Activated CD4-positive, alpha-beta T cell treated with anti-CD3 and anti-CD28 coated beads for 1 hour (primary cell): ENCODE measurements at places on chromosomes 12 and 14.
A peak's percentile ranks its signal among the peaks of the same experiment; 100 is the strongest.

GRCh38 chr14:47332939-47333338 is 342.5 kb downstream of the MDGA2 start:
- no peak for DNase-seq

DNA sequence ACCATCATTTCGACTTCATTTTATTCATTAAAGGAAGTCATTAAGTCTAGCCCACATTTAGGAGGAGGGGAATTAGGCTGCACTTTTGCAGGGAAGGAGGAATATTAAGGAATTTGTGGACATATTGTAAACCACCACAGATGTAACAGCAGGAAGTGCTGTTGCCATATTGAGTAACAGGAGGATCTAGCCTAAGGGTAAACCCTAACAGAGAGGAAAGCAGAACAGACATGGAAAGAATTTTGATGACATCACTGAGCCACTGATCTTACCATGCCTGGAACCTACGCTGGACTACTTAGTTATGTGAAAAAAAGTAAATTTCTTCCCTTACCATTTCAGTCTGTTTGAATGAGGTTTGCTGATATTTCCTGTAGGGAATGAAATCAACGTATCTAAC is 100.7 kb upstream of the ATF7IP start:
- DNase-seq, result no peak

DNA sequence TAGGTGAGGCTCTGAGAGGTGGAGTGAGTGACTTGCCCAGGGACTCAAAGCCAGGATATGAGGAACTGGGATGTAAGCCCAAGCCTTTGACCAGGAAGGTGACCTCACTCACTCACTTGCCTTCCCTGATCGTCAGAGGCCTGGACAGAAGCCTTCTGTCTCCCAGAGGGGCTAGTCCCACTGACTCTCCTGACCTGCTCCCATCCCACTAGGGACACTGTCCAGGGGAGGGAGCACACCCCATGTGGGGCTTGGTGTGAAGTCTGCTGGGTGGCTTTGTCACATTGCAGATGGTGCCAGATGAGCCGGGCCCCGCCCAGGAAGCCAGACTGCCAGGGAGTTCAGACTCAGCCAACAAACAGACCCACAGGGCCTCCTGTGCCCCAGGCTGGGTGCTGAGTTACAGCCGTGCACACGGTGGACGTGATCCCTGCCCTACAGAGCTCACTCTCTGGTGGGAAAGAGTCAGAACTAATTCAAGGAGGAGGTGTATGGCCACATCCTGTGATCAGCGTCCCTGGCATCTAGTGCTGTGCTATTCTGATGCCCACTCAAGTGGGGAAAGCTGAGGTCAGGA is 28.3 kb downstream of the MMAB start:
- no peak for DNase-seq

- no peak for DNase-seq
These were observed 8.1 kb downstream of the ATP2A2 start for GRCh38 chr12:110289044-110289710.

DNA sequence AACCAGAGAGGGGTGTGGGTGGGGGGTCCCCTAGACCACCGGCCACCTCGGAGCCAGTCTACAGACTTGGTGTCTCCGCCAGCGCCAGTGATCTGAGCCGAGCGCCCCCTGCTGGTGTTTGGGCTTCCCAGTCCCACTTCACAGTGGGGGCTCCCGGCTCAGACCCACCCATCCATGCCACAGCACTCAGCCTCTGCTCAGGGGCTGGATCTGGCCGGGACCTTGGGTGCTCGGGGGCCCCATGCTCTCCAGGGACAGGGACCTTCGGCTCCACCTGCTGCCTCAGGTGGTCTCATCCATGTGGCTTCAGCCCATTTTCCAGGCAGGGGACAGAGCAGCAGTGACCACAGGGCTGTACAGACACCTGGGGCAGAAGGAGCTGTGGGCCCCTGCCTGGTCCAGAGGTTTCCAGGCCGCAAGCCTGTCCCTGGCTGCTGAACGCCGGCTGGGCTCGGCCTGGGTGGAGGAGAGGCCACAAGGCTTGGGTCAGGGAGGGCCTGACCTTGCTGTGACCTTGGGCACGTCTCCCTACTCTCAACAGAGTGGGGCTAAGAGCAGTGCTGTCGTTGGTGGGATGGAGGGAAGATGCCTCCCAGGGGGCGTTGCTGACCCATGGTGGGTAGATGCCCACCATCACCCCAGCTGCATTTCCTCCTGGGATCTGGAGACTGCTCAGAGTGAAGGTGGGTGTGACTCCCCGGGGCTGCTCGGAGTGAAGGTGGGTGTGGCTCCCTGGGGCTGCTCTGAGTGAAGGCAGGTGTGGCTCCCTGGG is 86.3 kb downstream of the KIF26A start:
- DNase-seq, result no peak

- no peak for DNase-seq
These were observed 3.5 kb upstream of the KLRK1 start for GRCh38 chr12:10393291-10393690.

DNA sequence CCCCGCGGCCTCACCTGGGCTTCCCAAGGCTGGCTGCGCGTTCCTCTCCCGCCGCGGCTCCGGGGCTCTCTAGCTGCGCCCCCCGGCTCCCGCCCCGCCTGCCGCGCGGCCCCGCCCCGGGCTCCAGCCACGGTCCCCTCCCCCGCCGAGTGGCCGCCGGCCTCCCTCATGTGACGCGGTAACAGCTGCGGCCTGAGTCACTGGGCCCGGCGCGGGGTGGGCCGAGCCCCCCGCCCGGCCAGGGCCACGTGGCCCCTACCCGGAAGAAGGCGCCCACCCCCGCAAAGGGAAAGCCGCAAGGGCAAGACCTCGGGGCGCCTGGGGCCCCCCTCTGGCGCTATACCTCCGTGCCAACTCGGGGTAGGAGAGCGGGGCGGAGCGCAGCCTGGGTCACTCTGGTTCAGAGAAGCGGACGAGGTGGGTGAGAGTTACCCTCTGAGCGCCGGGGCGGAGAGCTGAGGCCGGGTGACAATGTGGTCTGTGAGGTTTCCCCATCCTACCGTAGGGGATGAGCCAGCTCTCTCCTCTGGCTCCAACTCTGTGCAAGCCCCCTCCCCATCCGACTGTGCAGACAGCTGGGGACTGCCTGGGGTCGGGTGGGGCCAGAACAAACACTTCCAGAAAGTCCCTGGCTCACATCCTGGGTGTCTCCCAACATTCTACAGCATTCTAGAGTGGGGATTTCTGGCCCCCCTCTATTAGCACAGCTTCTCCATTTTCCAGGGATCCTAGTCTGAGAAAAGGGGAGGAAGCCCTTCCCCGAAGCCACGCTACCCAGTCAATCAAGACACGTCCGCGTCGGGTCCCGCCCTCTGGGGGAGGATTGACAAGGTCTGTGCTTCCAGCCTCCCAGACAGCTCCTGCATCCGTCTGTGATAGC is at the start of gene CD63:
Gene CD63, minus strand, starts transcription at position 71 of the 880 bp plus-strand sequence. CDS start 668 bp downstream, outside the sequence.
- peak; percentile 33 for DNase-seq

DNA sequence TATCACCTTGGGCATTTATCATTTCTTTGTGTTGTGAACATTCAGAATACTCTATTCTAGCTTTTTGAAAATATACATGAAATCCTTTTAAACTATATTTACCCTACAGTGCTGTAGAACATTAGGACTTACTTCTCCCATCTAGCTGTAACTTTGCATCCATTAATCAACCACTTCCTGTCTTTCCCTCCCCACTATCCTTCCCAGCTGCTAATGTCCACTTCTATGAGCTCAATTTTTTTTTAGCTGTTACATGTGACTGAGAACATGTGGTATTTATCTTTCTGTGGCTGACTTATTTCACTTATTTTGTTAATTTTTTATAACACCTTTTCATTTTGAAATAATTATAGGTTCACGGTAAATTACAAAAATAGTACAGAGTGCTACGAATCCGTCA is 136.0 kb downstream of the LMNTD1 start:
- DNase-seq, result no peak

DNA sequence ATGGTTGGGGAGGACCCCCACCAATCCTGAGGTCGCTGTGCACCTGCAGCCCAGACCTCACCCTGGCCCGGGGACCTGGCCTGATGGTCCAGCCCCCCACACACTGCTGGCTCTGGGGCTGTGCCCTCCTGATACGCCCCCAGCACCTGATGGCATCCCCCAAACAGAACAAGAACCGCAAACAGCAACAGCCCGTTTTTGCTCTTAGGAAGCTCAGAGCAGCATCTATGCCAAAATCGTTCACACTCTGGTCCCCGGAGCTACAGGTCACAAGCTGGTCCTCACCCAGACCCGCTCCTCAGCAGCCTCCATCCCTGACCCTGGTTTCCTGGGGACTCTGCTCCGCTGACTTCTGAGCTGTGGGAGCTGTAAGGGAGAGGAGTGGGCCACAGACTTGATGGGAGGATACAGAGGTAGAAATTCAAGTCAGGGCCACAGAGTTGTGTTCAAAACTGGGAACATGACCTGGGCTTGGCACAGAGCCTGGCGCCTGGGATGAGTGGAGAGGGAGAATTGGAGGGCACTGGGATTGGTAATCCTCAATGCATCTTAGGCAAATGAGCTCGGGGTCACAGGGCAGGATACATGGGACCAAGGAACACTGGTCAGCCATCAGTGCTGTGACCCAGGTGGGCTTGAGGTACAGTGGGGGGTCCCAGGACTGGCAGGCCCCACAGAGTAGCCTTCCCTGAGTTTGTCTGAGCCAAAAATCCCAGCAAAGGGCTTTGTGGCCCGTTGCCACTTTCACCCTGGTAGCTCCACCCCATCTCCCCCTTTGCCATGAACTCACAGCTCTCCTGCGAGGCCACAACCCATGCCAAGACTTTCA is 170.9 kb upstream of the RTL1 start:
- DNase-seq, result no peak

DNA sequence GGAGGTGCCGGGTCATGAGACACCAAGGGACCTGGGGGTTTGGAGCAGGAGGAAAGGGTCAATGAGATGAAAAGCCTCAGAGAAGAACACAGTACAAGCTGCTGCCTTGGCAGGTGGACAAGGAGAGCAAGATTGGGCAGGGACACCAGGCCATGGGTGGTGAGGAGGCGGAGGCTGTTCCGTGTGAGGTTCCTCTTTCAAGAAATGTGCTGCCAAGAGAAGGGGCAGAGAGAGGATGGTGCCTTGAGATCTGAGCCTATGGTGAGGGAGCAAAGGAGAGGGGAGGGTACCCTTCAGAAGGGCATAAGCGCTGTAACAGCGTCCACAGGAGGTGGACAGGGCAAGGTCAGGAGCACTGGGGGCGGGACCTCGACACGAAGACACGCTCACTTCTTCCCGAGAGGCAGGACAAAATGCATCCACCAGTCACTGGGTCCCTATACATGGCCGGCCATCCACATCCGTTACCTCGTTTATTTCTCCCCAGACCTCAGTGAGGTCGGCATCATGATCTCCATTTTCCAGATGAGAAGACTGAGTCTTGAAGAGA is 100.2 kb downstream of the B4GALNT3 start:
- no peak for DNase-seq

DNA sequence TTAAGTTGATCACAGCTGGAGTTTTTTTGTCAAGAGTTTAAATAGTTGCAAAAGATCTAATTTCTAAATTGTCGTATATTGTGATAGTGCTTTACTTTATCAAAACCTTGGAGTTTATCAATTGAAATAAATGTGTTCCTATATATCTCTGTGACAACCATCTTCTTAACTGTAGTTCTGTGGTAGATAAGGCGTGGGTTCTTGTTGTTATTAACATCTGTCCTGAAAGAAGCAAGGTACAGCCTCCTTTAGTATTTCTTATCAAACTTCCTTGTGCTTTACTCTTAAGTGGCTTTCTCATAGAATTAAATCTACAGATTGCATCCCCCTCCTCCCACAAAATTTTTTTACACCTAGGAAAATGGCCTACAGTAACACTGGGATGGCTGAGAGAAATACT is 7.3 kb downstream of the SCYL2 start:
- DNase-seq, result no peak

DNA sequence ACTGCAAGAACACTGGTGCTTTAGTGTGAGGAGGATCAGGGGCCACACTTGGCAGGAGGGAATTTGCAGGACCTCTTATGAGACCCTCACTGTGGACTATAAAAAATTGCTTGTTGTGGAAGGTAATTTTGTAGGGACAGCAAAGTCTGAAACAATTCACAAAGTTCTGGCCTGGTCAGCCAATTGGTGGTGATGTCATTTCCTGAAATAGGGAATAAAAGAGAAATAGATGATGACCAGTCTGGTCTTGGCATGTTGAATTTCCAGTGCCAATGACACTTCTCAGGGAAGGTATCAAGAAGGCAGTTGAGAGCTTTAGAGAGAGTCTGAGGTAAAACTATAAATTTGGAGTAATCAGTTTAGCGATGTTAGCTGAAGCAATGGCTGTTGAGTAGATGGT is 129.3 kb upstream of the LMNTD1 start:
- no peak for DNase-seq

DNA sequence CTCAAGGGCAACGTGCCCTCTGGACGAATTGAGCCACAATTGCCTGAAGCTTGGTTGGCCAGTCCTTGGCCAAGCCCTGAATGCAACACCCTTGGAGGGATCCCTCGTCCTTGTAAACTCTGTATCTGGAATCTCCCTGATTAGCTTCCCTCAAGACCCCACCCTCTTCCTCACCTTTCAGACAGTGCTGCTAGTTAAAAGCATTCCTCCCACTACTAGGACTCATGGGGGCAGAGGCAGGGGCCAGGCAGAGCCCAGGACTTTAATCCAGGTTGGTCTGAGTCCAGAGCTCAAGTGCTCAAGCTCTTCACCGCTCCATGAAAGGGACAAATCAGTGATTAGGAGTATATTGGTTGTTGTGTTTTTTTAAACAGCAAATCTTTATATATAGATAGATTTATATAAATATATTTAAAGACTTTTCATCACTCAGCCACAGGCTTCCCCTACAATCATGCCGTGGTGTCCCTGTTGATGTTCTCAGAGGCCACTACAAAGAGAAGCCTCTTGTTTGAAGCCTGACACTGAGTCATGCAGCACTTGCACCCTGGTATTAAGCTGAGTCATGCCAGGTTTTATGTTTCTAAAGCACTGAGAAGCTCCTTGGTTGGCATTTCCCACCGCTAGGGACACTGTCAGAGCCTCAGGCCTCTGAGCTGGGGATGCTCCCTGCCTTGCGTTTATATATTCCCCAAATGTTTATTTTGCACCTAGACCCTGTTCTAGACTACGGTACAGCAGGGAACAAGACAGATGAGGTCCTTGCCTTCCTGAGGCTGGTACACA is 53.8 kb upstream of the GSC start:
- no peak for DNase-seq

- DNase-seq, result no peak
These were observed 169.5 kb downstream of the TTC8 start for GRCh38 chr14:88993946-88994345.

- peak; percentile 43 for DNase-seq
These were observed 15.4 kb upstream of the CARMIL3 start for GRCh38 chr14:24036169-24036962.

DNA sequence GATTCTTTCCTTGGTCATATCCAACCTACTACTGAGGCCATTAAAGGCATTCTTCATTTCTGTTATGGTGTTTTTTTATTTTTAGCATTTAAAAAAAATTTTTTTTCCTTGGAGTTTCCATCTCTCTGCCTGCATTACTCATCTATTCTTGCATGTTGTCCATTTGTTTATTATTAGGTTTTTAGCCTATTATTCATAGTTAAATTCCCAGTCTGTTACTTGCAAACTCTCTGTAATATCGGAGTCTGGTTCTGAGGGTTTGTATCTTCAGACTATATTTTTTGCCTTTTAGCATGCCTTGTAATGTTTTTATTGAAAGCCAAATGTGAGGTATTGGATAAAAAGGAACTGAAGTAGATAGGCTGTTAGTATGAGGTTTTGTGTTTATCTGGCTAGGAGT is 284.3 kb downstream of the FUT8 start:
- no peak for DNase-seq

GRCh38 chr12:51403681-51404136 is 12.5 kb upstream of the GALNT6 start:
- no peak for DNase-seq

GRCh38 chr14:58750321-58751269 is 112.8 kb downstream of the DACT1 start:
- no peak for DNase-seq
